GM23338 (cell line): ENCODE measurements at places on chromosomes 12 and 14. TPM values are rescaled to one million over a fixed set of nuclear protein-coding genes. Genes with fewer than 3 reads are reported as not detected.

The CMA1 gene
- total RNA-seq, result not detected in 2 replicates

The ALDH2 gene
- total RNA-seq, result 7.9 and 14.9 TPM in 2 replicates

DNA sequence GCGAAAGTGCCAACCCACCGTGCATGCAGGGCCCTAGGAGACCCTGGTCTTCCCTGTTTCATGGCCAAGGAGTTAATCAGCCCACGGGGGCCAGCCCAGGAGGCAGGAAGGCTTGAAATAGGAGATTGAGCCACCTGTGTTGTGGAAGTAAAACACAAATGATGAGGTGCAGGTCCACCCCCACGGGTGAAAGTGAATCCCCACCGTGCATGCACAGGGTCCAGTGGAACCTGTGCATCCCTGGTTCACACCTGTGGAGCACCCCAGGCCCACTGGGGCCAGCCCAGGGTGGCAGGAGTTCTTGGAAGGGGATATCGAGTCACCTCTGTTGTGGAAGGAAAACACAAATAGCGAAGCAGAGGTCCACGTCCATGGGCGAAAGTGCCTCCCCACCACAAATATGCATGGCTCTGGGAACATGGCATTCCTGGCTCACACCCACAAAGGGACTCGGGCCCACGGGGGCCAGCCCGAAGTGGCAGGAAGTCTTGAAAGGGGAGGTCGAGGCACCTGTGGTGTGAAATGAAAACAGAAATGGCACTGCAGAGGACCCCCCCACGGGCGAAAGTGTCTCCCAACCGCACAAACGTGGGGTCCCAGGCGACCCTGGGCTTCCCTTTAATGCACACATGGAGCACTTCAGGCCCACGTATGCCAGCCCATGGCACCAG lies 381.5 kb downstream of the ALG10 start:
- no peak for DNase-seq

- no peak for DNase-seq
Measured at GRCh38 chr12:52126050-52126604, 46.6 kb downstream of the SMIM41 start.

DNA sequence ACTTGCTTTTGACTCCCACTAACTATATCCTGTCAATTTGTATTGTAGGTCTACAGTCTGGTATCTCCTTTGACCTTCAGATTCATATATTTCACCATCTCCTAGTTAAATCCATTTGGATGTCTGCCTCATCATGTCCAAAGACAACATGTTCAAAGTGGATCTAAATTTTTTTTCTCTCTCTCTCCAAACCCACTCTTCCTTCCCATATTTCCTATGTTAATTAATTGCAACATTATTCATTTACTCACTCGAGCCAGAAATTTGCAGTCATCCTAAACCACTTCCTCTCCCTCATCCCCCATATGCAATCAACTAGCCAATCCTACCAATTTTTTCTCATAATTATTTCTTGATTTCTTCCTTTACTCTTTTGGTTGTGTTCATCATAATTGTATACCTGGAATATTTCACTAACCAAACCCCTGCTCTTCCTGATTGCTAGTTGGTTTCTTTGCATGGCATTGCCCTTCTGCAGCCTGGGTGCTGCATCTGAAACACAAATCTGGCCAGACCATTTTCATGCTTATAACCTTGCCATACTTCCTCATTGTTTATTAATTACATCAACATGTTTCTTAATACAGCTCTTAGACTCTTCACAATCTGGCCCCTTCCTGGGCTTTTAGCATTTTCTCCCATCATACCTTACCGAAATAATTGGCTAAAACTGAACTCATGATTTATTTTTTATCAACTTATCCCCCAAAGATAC lies 442.2 kb downstream of the ADAMTS20 start:
- DNase-seq, result no peak

DNA sequence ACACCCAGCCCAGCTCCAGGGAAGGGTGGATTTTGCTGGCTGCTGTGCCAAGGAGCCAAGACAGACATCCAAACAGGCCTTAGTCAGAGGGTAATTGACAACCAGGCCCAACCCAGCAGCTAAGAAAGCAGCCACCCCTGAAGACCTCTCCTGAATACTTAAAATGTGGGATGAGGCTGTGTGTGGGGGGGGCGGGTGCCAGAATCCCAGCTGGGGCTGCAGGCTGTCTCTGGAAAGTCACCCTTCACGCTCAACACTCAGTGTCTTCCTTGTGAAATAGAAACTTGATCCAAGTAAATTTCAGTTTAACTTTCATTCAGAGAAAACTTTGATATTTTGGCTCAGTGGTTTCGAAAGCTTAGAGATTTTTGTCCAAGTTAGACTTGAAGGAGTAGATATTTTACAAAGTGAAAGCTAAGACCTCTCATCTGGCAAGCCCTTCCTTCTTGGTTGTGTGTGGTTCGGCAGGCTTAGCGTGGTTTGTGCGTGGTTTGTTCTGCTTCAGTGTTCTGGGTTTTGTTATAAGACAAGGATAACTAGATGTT lies 5.1 kb downstream of the PAPLN start:
- DNase-seq, result no peak

DNA sequence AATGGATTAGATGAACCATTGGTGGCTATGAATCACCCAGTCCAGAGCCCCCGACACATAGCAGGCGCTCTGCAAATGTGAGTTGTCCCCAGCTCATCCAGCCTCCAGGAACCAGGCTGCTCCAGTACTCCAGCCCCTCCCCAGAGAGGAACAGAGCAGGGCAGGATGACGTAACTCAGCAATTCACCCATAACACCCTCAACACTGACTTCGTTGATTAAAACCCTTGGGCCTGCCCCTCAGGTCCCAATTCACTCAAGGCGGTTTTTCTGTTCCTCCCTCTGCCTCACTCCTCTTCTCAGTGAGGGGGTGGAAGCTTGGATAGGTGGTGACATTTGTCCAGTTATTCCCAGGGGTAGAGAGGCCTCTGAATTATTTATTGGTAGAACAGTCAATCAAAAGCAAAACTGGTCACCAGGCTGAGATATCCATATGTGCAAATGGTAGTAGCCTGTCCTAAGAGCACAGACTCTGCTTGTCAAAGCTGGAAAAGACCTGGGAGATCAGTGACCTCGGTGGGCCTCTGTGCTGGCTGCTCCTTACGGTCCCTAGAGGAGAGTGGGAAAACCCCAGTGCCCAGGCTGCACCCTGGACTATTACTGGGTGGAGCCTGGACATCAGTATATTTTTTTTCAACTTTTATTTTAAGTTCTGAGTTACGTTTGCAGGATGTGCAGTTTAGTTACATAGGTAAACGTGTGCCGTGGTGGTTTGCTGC lies 97.0 kb downstream of the CMKLR1 start:
- no peak for DNase-seq

DNA sequence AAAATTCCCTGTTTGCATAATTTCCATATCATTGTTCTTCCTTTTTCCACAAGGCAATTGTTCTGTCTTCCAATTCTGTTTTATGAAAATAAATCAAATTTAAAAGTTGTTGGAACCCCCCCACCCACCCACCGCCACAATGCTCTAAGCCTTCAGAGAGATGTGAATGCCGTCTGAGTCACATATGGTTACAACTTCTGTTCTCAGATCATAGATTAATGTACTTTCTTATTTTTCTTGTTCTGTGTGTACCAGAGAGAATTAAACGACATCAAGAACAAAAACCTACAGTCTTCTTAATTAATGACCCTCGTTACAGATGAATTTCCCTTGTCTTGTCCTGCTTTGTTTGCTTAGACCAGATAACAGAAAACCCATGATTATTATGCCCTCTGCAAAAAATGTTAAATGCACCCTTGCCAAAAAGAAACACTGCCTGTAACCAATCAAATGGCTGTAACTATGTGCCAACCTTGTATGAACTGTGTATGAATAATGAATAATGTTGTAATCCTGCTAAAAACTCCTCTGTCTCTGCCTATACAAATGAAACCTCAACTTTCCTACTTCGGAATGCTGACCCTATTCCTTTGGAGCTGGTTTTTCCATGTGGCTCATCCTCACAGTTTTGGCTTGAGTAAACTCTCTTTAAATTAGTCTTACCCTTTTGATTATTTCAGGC lies 14.0 kb downstream of the OR6S1 start:
- DNase-seq, result no peak

DNA sequence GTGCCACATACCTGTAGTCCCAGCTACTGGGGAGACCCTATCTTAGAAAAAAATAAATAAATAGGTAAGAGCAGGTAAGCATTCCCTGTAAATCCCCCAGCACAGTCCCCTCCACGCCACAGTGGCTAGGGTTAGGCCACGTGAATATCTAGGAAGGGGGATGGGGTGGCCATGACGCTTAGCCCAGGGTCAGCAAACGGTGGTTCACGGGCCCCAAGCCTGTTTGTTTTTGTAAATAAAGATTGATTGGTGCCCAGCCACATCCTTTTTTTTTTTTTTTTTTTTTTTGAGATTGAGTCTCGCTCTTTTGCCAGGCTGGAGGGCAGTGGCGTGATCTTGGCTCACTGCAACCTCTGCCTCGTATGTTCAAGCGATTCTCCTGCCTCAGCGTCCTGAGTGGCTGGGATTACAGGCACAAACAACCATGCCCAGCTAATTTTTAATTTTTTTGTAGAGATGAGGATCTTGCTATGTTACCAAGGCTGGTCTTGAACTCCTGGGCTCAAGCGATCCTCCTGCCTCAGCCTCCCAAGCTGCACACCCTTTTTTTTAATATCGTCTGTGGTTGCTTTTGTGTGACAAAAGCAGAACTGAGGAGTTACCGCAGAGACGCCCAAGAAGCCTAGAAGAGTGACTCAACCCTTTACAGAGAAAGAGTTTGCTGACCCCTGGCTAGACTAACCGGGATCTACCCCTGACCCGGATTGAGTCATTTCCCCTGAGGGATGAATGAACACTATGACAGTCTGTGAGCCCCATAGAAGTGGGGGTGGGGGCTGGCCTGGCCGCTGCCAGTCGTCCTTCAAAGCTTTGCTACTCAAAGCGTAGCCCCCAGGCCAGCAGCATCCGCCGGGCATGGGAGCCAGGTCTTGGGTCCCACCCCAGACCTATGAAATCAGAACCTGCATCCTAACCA lies 113.7 kb upstream of the NCOR2 start:
- peak; percentile 63 for DNase-seq
